ENCODE measurements at places on chromosomes 7 and 10.

DNA sequence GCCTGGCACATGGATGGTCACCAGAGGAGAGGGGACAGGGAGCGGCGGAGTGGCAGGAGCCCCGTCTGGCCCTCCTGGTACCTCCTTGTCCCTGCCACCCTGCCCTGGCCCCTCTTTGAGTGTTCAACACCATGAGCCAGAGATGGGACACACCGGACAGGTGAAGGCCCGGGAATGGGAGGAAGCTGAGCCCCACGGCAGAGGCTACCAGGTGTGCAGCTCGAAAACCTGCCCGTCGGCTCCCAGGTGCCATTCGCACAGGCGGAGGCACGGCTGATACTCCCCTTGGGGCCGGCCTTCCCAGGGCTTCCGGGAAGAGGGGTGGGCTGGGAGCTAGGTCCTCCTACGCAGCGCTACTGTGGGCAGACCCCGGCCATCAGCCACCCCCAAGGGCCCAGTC, 44.1 kb downstream of the TNRC18 start:
- no peak for DNase-seq

DNA sequence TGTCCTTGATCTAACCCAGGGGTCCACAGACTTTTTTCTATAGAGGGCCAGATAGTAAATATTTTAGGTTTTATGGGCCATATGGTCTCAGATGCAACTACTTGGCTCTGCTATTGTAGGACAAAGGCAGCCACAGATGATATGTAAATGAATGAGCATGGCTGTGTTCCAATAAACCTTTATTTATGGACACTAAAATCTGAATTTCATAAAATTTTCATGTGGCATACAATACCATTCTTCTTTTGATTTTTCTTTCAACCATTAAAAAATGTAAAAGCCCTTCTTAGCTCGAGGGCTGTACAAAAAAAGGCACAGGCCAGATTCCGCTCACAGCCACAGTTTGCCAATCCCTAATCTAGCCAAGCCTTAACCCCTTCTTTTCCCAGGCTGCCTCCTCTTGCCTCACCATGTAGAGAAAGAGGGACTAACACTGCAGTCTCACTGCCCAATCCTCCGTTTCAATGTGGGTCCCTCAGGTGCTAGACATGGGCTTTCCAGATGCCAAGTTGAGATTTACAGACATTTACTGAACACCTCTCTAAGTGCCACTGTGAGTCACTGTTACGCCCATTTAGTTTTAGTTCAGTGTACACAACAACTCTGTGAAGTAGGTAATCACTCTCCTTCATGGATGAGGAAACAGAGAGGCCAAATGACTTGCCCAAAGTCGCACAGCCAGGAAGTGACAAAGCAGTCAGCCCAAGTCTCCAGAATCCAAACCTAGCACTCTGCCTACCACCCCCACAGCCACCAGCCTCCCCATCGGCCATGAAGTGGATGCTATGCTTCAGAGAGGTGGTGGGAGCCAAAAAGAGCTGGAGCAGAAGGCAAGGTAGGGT, 132.6 kb upstream of the PDLIM1 start:
- no peak for DNase-seq

DNA sequence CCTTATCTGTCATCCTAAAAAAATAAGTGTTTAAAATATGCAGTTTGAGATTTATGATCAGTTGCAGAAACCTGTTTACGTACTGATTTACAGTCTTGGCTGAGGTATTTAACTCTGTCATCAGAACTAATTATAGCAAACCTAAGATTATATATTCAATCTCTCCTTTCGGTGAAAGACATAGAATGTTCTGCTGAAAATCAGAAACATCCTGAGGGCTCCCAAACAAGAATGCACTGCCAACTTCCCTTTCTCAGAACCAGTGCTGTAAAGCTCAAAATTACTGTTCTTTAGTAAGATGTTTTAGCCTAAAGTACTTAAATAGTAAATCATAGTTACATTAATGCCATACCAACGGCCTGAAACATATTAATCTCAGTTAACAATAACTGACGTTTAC, 34.3 kb downstream of the FAM204A start:
- DNase-seq: no peak

DNA sequence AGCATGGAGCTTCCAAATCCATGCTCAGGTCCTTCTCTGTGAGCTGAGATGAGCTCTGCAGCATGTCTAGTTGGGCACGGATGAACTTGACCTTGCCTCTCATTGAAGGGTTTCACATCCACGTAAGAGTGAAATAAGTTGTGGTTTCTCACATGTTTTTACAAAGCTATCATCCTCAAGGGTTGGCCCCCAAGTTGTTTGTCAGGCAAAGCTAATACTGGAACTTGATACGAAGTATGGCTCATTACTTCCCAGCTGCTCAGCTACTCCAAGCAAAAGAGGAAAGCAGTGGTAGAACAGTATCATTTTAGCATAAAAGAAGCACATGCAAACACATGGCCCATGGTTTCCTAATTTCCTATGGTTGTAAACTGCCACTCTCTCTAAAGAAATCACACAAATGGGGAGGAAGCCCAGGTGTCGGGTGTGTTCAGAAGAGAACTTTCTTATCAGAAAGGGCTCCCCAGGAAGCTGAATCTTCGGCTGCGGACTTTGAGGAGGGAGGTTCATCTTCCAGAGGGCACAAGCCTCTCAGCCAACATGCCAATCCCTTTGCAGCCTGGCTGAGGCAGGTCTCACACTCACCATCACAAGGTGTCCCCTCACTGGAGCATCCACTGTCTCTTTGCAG, 45.3 kb downstream of the PDLIM1 start:
- peak; percentile 36 for DNase-seq

DNA sequence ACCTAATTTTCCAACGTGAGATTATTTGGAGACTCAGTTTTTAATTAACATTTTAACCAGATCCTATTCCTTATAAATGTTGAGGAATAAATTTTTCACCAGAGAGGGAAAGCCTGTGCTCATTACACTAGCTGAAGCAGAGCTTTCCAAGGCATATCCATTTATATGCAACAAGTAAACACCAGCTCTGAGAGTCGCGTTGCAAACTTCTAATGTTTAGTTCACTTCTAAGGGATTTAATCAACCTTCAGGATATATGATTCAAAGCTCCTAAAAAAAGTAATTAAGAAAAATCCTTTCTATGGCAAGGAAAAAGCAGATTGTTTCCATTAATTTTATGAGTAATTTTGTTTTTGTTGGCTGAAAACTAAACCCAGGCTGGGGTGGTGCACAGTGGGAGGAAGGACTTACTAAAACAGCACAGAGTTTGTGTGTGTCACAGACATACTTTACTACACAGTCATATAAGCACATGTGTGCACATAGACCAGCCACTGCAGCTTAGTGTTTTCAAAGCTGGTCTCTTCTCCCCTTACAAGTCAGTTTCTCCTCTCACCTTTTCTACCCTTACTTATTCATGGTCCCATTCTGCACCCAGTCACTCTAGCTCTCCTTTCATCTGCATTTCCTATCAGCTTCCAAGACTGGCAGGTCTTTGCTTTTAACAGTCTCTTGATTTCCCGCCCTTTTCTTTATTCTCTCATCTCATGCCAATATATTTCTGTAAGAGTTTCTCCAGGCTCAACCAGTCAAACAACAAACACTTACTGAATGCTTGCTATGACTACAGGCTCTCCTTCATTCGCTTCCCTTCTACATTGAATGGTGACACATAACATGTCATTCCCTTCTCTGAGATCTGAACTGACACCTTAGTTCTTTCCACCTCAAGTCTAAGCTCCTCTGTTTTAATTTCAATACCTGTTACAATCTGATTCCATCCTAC, 81.1 kb upstream of the FZD1 start:
- DNase-seq: peak; percentile 3

DNA sequence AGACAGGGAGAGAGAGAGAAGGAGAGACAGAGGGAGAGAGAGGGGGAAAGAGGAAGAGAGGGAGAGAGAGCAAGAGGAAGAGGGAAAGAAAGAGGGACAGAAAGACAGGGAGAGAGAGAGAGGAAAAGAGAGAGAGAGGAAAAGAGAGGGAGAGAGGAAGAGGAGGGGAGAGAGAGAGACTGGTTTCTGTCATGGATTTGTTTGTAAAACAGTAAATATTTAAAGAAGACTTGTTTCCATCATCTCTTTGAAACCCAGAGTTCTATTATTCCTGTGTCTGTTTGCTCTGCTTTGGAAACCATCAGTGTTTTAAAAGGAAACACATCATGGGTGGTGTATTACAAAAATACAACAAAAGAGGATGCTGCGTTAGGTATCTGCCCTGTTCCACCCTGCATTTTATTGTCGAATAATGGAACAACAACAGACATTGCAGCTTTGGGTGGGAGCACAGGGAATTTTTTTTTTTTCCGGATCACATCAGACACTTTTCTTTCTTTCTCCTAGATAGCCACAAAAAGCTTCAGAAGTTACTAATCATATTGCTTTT, 150.7 kb upstream of the RSU1 start:
- no peak for DNase-seq

DNA sequence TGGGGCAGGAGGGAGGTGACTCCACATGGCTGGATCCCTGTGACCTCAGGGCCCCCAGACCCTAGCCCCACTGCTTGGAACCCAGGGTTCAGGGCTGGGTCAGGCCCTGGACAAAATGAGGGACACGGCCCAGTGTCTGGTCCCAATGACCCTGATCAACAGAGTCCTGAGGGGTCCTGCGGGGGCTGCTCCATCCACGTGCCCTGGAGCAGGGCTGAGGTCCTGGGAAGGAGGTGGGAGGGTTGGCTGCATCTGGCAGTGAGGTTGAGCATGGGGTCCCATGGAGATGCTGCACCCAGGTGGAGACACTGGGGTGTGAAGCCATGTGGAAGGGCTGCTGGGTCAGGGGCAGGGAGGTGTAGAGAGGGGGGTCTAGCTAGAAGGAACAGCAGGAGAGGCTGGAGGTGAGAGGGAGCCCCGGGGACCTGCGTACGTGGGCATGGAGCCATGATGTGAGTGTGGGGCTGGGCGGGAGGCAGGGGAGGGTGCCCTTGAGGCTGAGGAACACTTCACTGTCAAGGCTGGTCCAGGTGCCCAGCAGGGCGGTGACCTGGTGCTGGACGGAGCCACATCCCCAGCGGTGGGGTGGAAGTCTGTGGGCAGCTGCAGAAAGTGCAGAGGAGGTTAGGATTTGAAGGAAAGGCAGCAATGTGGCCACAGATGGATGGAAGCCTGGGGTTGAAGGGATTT, 604 bp downstream of the SCART1 start:
- no peak for DNase-seq

All from Jurkat, Clone E6-1 (cell line).